ENCODE measurements at places on chromosomes 3 and 15.

GRCh38 chr3:5021116-5022092, 42.2 kb downstream of the BHLHE40 start:
- DNase-seq: no peak

DNA sequence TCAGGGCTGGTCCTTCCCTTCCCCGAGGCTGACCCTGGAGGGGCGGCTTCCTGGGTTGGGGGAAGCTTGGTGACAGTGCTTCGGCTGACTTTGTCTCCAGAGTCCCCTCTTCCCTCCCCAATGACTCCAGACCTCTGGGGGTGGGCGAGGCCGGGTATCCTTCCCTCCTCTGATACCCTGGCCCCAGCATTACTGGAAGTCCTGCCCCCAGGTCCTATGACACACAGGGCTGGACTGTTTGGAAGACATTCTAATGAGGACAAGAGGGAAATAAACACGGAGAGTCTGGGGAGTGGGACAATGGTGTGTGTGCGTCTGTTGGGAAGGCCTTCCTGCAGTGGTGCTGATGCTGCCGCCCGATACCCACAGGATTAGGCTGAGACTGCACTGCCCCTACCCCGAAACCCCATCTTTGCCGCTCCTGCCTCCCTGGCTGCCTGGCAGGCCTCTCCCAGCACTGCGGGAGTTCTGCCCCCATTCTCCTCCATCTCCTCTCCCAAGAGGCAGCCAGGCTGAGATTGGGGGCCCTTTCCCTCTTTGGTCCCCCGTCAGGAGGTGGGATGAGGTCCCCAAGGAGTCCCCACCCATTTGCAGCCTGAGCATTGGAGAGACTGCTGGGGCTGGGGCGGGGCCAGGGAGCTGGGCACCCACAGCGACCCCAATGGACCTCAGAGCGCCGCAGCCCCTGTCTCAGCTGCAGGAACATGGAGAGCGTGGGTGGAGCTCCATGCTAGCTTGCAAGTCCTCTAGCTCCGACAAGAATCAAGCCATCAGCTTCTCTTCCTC, 29.7 kb upstream of the FBLN2 start:
- no peak for DNase-seq

GRCh38 chr3:153595186-153595815, 433.3 kb downstream of the RAP2B start:
- no peak for DNase-seq

GRCh38 chr3:25527801-25528200, 99.7 kb downstream of the RARB start:
- no peak for DNase-seq

- no peak for DNase-seq
Observed at GRCh38 chr3:149771652-149772271, 19.5 kb upstream of the COMMD2 start.

GRCh38 chr3:55708921-55709320, 221.8 kb upstream of the WNT5A start:
- no peak for DNase-seq

DNA sequence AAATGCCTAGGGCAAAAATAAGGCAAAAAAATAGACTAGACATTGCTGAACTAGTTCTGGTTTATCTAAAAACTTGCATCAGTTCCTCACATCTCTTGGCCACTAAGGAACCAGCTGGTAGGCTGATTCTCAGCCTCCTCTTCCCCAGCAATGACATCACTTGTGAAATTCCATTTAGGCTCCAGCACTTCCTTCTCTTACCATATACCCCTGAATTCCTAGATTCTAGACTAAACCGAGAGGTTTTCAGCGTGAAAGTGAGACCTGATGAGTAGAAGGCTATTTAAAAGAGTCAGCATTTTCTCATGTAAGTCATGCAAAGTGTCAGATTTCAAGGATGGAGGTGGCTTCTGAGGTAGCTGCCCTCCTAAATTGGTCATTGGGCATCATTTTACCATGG, 247.1 kb upstream of the CDIN1 start:
- no peak for DNase-seq

DNA sequence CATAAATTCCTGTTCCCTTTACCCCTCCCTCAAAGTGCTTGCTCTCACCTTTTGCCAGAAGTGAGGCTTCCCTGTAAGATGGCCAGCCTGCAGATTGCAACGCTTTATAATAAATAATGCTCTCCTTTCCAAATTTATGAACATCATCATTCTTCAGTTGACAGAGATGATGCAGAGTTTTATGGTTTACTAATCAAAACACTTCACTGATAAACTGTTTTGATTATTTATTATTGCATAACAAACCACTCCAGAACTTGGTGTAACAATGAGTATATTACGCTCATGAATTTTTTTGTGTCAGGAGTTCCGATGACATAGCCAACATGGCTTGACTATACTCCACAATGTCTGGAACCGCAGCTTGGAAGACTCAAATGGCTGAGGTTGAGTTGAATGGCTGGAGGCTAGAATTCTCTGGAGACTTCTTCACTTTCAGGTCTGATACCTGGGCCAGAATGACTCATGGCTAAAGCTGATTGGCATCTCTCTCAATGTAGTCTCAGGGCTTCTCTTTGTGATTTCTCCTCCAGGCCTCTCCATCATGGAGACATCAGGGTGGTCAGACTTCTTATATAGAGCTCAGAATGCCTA, 27.3 kb upstream of the TGFBR2 start:
- no peak for DNase-seq

GRCh38 chr3:123960781-123961507, at the start of gene CCDC14:
Gene CCDC14 (minus strand): TSS chr3:123961229. CDS start chr3:123961173, 56 bp downstream.
- peak; percentile 46 for DNase-seq

- DNase-seq: no peak
Observed at GRCh38 chr3:132555306-132556035, 41.6 kb upstream of the ACKR4 start.

DNA sequence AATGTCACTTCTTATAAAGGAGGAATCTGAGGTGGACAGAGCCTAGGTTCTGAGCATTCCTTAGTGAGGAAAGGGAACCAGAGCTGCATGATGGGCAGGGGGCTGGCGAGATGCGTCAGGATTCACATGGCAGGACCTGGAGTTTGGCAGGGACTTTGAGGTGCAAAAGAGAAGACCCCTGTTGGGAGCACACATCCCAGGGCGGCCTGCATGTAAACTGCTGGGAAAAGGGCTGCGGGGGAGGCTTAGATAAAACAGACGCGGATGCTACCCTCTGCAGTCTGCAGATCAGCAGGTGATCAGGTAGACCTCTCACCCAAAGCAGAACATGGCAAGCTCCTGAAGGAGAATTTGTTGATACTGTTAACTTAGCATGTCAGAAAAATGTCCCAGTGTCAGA, 168.4 kb downstream of the VGLL4 start:
- no peak for DNase-seq

DNA sequence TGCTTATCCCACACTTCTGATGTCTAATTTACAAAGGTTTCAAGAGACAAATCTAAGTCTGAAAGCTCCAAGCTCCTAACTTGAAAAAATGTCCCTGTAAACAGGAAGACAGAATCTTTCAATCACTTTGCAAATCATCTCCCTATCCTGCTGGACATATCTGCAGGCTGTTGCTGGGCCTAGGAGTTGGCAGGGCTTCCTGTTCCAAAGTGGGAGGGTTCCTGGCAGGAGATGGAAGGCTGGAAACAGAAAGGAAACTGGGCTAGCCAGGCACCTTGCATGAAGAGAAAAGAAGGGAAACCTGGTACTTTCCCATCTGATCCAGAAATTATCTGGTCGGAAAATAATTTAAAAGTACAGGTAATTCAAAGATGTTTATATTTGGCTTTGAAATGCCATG, 227.3 kb upstream of the IL12A start:
- no peak for DNase-seq

- peak; percentile 19 for DNase-seq
Observed at GRCh38 chr15:25783607-25784540, 79.3 kb downstream of the ATP10A start.

DNA sequence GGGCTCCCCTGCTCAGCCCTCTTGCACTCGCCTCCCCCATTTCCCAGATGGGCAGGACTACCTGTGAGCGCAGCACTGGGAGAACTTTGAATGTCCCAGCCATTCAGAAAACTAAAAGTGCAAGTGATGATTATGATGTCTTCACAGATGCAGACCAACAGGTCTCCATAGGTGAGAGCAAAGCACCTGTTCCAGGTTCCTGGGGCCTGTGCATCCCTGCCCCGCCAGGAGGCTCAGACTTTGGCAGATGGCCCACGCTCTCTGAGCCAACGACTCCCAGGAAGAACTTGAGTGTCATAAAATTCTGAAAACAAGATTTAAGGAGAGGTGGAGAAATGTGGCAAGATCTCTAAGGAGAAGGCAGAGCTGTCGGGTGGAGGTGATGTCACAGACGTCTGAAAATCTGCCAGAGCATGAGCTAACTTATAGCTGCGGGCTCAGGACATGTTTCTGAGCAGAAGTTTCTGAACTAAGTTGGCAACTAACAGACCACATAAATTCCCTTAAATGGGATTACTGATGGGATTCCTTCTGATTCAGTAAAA, 110.8 kb upstream of the IGF1R start:
- no peak for DNase-seq

DNA sequence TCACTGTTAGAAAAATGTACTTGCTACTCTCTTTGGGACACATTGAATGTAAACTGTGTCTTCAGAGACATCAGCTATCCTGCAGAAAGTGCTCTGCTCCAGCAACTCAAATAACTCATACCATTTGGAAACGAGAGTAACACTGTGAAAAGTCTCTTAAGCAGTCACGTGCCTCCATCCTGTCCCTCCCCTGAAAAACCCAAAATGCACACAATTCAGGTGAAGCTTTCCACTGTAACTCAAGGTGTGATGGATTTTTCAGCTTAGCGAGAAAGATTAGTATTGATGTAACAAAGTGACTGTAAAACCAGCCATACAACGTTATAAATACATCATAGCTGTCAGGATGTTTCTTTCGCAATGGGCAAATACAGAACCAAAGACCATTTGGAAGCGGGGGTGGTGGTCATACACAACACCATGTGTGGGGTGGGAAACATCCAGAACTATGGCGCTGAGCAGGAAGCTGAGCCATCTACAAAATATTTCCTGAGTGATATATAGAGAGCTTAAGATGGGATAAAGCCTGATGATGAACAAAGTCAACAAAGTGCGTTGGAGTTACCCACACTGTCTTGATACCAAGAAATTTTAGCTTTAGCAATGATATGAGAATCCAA, 332.3 kb downstream of the FOXP1 start:
- no peak for DNase-seq

DNA sequence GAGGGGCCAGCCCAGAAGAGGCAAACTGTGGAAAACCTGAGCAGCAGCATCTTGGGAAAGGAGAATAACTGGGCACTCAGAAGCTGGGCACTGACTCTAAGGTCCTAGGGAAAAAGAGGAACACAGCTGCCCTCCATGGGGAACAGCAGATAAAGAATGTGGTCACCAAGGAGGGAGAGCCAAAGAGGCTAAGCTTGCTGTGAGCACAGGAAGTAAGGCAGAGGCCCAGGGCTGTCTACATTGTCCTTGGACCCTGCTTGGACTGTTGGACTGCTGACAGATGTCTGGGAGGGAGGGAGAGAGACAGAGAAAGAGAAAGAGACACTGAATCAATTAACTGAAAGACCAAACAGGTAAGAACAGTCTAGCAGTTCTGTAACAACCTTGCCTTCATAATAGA, 4.5 kb upstream of the MNS1 start:
- DNase-seq: no peak

GRCh38 chr3:126937973-126938372, 44.9 kb upstream of the PLXNA1 start:
- no peak for DNase-seq

DNA sequence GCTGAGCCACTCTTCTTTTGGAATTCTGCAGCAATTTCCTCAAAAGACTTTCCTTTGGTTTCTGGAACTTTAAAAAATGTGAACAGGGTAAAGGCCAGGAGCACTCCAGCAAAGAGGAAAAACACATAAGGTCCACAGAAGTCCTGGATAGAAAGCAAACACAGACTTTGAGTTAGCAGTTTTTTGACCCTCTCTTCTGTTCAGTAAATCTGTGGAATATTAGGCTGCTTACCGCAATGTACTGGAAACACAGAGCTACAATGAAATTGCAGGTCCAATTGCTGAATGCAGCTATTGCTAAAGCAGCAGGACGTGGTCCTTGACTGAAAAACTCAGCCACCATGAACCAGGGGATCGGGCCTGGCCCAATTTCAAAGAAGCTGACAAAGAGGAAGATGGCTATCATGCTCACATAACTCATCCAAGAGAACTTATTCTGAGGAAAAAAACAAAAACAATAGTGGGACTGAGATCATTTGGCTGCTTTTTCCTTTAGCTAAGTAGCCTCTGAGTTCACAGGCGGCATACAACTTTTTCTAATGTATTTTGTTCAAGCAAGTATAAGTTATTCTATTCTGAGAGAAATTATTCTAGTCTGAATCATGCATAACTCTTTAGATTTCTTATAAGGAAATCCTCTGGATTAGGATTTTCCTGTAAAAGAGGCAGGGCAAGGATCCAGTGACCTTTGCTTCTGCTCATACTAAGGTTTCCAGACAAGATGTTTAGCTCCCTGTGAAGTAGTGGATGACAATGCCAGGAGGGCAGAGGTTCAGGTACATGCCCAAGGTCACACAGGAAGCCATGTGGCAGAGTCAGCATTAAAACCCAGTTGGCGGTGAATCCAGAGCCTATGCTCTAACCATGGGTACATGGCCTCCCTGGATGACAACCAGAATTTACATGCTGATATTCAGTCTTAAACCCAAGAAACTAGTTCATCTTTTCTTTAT, 28.3 kb downstream of the SLC2A2 start:
- no peak for DNase-seq

DNA sequence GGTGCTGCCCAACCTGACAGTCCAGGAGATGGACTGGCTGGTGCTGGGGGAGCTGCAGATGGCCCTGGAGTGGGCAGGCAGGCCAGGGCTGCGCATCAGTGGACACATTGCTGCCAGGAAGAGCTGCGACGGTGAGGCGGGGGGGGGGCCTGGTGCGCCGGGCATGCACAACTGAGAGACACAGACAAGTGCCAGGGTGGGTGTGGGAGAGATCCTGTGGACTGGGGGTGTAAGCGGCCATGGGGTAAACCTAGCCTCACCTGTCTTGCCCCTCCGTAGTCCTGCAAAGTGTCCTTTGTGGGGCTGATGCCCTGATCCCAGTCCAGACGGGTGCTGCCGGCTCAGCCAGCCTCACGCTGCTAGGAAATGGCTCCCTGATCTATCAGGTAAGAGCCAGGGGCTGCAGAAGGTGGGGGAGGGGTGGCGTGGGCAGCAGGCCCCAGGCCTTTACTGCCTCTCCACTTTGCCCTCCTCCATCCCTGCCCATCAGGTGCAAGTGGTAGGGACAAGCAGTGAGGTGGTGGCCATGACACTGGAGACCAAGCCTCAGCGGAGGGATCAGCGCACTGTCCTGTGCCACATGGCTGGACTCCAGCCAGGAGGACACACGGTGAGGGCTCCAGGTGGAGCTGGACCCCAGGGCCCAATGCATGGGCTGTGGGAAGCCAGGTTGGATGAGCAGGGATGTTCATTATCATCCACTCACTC, 3.3 kb downstream of the CHRD start:
- DNase-seq: no peak

- no peak for DNase-seq
Observed at GRCh38 chr3:194330160-194330559, 21.0 kb downstream of the CPN2 start.
